ENCODE measurements at places on chromosomes 3 and 15.

DNA sequence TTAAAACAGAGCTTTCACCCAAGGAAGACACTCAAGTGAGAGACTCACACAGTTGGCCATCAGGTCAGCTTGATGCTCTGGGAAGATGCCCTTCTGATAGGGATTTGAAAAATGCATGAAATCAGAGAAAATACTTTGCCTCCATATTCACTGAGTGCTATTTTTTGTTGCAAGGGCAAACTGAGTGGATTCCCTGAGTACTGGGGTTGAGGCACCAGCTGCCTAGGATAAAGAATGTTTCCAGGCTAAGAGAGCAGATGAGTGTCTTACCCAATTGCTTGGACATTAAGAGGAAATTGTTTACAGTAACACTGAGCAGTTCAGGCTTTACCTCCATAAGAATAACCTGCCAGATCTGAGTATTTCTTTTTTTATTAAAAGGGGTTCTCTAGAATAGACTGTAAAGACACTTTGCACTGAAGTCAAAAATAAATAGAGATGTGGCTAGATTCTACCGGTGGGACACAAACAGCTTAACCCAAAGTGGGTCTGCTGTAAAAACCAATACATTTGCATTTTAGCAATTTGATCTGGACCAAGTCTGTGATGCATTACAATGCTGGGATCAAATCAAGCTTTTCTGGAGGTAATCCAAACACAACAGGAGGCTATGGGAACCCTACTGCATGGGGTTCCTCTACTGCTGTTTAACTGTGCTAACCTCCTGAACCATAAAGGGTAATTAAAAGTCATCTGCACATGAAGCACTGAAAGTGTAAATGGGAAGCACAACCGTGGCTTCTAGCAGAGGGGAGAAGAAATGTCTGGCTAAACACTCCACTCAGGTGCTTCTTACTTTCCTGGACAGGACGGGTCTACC, 238.8 kb upstream of the WNT5A start:
- DNase-seq, result peak; percentile 31

DNA sequence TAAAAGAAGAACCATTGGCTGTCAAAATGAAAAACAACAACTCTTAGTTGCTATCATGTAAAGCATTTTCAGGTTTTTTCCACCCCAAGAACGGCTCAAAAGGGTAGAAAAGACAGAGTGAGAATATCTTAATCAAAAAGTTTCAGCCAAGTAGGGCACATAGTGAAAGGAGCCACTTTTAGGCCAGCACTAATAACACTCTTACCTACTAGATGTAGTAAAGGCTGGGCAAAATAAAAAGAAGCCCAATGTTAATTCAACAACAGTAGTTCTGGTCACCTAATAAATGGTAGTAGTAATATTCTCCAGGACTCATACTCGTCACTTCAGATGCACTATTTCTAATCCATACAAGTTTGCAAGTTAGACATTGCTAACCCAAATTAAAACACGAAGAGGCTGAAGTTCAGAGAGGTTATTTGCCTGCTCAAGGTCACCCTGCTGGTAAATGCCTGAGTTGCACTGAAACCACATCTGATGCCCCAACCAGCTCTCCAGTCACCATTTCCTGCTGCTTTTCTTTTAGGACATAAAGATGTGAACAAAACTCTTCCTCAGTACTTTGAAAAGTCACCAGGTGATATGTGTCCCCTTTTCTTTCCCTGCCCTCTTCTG, 7.5 kb downstream of the GOLIM4 start:
- no peak for DNase-seq

- DNase-seq, result no peak
Measured at GRCh38 chr3:136414476-136414875, 164.3 kb downstream of the PCCB start.

DNA sequence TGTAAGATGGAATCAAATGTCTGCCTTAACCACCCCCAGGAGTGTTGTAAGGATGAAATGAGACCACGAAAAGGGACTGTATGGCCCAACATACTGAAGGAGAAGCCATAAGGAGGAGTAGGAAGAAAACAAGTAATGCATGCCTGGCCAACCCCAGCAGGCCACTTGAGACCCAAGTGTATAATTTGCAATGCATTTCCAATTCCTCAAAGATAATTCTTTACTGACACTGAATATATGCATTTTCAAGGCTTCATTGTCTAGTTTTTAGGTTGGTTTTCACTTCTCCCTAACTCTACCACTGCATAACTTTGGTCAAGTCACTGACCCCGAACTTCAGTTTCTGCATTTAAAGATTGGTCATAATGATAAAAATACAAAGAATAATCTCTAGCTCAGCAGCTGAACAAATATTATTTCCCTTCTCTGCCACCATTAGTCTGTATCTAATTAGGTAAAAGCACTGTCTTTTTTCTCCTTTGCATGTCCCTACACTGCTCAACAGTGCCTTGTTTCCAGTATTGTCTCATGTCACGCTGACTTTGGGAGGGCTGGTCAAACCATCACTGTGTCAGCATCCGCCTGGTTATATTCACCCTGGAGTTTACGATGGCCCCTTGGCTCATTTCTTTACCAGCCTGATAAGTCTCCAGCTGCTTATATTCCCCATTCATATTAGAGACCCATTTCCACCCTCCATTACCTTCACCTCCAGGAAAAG, 378.6 kb downstream of the NTRK3 start:
- no peak for DNase-seq

- no peak for DNase-seq
Measured at GRCh38 chr3:33904730-33905129, 106.3 kb downstream of the PDCD6IP start.

GRCh38 chr3:142894493-142894892, 5.6 kb upstream of the PCOLCE2 start:
- no peak for DNase-seq

GRCh38 chr15:80811781-80812315, 32.7 kb downstream of the CEMIP start:
- no peak for DNase-seq

DNA sequence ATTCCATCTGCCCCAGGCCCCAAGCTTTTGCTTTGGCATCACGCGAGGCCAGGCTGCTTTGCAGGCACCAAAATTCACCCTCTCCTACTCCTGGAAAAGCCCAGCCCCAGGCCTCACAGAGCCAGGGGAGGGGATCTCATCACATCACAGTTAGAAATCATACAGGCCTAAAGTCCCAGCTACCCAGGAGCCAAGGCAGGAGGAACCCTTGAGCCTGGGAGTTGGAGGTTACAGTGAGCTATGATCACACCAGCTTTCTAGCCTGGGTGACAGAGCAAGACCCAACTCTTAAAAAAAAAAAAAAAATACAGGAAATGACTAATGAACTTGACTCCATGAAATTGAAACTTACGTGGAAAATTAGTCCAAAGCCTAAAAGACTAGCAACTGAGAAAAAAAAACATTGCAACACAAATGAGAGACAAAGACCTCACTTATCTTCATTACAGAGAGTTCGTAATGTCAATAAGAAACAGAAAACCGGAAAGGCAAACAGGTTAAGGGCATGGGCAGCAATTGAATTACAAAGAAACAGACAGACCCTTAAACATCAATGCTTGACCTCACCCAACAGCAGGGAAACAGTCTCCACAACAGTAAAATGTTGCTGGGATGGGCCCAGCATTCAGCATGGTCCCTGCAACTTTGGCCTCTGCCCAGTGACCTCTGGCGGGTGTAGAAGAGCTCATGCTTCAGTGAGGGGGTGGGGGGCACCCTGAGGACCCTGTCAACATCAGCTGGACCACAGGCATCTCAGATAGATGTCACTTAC, 151.5 kb downstream of the LRRK1 start:
- no peak for DNase-seq

- DNase-seq, result no peak
Measured at GRCh38 chr15:33492434-33493052, 181.8 kb downstream of the RYR3 start.

DNA sequence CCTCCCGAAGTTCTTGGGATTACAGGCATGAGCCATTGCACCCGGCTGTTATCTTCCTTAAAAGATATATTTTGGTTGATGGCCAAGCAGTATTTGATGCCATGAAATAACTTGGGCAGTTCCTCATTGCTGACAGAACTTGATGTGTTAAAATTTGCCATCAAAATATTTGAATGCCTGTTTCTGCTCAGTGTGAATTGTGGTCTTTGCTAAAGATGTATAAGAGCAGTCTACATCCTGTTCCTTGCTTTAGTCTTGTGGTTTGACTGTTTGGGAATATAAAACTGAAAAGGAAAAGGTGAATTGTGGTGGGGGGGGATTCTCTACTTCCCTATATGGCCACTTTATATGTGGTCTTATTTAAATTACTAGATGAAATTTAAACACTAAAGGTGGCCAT, 14.0 kb downstream of the TRIM71 start:
- DNase-seq, result no peak

DNA sequence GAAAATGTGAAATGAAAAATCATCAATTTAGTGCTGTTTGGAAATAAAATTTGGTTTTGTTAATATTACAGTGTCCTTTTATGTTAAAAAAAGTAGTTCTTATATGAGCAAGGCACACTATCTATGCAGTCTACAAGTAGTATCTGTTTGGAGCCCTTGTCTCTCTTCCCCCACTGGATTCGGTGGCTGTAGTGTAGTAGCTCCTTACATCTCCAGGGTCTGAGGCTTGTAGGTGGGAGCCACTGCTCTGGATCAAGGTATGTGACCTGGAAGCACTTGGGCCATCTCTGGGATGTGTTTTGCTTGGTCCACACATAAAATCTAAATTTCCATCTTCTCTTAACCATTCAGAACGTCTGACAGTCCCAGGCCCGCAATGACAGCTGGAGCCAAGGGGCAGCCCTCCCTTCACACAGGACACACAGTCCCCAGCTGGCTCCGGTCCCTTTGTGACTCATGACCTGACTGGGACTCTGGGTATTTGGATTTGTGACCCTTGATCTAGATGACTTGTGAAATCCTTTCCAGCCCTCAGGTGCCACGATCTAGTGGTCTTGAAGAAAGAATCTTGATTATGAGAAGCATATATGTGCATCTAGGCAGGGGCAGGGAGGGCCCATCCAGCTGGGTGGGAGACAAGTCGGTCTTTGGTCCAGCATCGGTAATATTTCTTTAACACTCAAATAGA, 80.0 kb downstream of the USP13 start:
- DNase-seq, result no peak

Measured in DMS79 treated with DMSO at 0.1 percent for 48 hours (cell line).